ENCODE measurements at places on chromosomes 3 and 15.

DNA sequence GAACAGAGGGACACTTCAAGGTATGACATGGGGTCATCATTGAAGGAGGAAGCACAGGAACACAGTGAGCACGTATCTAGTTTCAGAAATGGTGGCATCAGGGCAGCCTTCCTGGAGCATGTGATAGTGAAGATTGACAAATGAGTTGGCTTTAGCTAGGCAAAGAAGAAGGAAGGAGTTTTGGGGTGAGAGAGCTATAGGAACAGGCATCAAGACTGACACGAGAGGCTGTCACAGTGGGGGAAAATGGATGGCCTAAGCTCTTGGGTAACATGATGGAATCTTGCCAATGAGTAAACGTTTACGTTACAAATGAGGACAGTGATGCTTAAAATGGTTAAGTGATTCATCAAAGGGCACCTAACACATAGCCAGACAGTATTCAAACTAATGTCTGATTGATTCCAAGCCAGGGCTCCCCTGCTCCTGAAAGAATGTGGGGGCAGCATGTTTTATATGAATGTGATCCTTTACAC, 23.1 kb upstream of the GPR171 start:
- no peak for DNase-seq

DNA sequence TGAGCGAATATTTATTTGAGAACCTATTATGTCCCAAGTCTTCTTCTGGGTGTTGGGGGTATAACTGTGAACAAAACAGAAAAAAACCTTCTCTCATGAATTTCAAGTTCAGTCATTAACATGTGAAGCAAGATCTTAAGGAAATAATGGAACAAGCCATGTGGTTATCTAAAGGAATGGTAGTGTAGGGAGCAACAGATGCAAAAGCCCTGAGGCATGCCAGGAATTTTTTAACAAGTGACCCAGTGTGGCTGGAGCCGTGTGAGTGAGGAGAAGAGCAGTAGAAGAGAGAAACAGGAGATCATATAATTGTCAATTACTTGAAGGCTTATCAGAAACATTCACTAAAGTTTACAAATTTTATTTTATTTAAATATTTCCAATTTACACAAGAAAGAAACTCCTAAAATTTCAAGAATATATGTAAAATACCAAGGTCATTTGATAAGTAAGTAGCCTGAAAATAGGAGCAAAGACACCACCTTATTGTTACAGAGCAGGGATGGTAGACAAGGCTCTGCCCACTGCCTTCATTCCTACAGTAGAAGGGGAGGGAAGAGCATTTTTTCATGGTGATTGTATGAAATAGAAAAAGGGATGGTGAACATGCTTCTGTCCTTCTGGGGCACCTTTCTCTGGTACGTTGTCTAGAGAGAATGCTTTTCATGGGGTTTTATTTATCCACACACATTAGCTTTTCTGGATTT, 345.1 kb downstream of the PLOD2 start:
- DNase-seq: no peak

- no peak for DNase-seq
Measured at GRCh38 chr3:10625323-10625722, 119.9 kb upstream of the ATP2B2 start.

- DNase-seq: no peak
Measured at GRCh38 chr3:138496436-138496835, 62.0 kb downstream of the ESYT3 start.

DNA sequence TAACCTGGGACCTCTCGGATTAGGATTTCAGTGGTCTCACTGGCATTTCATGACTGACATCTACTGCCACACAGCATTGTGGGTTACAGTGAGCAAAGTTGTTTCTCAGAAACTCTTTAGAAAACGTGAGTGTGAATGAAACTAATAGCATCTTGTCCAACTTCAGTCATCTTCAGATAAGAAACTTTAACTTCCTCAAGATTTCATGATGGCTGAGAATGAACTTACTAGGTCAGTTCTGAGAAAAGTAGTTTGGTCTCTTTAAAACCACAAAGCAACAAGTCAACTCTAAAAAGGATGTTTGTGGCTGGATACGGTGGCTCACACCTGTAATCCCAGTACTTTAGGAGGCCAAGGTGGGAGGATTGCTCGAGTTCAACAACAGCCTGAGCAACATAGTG, 14.2 kb upstream of the HOMER2 start:
- DNase-seq: no peak

DNA sequence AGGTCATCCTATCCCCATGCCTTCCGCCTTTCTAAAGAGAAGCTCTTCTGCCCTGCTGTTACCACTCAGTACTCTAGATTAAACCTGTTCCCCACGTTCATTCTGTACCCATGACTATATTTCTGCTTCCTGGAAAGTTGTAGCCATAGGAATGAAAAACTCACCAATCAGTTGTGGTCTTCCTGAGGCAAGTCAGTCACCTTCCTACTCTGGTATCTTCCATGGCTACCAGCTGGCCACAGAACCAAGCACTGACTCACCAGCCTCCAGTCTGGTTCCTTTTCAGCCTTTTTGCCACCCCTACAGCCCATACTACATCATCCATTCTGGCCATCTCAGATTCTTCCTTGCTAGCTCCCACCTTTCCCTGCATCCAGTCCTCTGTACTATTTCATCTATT, 46.4 kb downstream of the TMEM44 start:
- DNase-seq: no peak

DNA sequence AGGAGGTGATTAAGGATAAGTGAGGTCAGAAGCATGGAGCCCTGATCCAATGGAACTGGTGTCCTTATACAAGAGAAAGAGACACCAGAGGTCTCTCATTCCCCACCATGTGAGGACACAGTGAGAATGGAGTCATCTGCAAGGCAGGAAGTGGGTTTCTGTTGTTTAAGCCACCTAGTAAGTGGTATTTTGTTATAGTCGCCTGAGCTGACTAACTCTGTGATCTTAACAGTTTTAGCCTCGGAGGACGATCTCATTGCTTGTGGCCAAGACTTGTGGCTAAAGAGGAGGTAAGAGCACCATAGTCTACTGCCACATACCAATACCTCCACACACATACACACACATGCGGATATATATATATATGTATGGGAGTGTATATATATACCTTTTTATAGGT, 73.8 kb downstream of the MCTP2 start:
- no peak for DNase-seq

GRCh38 chr3:171786997-171787396, 23.3 kb downstream of the PLD1 start:
- DNase-seq: no peak

- no peak for DNase-seq
Measured at GRCh38 chr3:194554473-194555123, 67.8 kb upstream of the ATP13A3 start.

DNA sequence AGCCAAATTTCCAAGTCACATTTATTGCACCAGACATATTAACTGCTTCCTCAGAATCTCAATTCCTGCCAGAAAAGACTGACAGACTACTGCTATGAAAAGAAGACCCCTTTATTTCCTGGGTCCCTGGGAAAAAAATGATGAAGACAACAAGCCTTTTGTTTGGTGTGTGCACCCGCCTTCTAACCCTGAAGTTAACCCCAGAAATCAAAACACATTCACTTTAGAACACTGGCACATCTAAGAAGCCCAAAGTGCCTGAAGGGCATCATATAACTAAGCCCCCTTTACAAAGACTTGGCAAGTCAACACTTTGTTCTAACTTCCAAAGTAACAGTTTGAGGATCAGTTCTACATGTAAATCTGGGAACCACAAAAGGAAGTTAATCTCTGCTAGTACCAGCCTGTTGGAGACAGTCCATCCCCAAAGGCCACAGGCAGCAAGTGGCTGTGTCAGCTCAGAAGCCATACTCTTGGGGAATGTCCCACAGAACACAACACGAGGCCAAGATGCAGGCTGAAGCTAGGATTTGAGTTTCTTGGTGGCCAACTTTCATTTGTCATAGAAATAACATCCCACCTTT, 16.3 kb upstream of the ATP1B3 start:
- no peak for DNase-seq

Data from memory B cell (primary cell).